ENCODE measurements at places on chromosomes 4 and X.

DNA sequence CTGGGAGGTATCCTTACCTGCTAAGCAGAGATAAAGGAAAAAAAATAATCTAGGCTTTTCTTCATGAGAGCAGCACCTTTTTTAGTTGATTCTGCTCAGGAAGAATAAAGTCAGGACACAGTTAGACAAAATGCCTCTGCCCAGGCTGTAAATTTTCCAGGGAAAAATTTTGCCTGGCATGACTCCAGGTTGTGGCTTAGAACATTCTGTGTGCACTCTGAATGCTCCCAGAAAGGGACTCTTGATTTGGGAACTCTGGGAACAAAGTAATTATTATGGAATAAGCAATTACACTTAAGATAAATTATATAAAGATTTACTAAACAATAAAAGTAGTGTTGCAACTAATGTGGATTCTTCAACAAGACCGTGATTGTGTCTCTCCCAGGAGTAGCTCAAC is 826.2 kb upstream of the TENM3 start:
- no peak for DNase-seq

DNA sequence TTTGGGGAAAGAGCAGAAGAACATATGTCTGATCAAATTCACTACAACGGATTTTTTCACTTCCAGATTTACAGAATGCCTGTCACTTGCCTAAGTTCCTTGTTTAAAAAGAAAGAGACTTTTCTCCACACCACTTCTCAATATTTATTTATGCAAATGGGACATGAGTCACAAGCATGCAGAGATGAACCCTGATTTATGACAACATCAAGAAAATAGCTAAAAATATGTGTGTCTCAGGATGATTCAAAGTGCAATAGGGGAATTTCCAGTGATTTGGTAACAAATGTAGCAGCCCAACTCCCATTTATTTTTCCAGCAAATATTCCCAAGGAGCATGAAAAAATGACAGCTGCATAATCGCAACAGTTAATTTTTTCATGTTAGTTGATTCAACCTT is 180.4 kb upstream of the FAT1 start:
- DNase-seq, result no peak

GRCh38 chr4:141330616-141331015 is 109.9 kb downstream of the ZNF330 start:
- no peak for DNase-seq

DNA sequence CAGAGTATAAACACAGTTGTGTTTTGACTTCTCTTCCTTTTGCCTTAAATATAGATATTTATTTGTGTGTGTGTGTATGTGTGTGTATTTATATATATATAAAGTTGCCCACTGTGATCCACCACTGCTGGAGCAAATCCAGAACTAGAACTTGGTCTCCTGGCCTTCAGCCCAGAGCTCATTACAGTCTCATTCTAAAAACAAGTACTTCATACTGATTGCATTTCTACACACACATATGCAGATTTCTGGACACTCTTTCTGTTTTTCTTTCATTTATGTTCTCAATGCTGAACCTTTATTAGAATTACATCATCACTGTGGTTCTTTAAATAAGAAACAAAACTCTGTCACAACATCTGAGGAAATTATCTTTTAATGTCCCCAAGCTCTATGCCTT is 381 bp downstream of the TXK start:
- DNase-seq, result no peak

DNA sequence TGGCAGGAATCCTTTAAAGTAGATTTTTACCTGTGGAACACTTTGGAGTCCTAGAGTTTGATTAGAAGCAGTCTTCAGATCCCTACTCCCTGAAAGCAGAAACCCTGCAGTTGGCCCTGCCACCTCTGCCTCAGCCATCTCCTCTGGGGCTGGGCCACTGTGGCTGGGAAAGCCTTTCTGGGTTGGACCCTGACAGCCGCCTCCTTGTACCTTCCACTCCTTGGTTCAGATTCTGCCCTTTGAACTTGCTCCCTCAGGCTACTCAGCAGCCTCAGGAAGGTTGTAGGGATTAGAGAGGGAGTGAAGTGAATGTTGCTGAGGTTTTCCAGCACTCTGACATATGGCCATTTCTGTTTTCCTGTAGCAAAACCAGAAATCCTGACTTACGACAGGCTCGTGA is 65.5 kb downstream of the KIT start:
- DNase-seq, result no peak

- no peak for DNase-seq
Observed at GRCh38 chr4:23952258-23952657, 62.4 kb upstream of the PPARGC1A start.

DNA sequence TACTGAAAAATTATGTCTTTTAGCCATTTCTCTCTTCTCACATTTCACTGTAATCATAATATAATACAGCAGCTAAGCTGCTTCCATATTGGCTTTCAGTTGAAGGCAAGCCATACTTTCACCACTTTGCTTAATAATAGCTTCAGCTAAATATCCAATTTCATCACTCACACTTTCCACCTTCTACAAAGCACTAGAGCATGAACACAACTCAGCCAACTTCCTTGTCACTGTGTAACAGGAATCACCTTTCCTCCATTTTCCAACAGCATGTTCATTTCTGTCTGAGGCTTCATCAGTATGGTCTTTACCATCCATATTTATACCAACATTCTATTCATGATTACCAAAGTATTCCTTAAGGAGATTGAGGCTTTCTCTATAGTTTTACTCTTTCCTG is 219.8 kb upstream of the CTSO start:
- DNase-seq, result no peak

- no peak for DNase-seq
Observed at GRCh38 chr4:101813604-101814003, 23.1 kb downstream of the BANK1 start.

DNA sequence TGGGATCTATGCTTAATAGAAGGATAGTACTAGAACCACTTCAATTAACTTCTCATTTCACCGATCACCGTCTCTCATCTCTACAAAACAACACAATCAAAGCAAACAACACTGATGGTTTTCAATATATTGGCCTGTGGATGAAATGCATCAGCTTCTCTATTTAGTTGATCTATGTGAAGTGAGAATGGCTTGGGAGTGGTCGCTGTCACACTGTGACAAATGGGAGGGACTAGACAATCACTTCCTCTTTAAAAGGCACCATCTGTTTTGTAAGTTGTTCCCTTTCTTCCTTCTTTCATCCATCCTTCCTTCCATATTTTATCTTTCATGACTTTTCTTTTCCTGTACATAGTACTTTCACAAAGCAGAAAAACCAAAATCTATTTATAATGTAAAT is 23.9 kb upstream of the NWD2 start:
- DNase-seq, result no peak

- no peak for DNase-seq
Observed at GRCh38 chr4:13872155-13872554, 244.6 kb upstream of the BOD1L1 start.

DNA sequence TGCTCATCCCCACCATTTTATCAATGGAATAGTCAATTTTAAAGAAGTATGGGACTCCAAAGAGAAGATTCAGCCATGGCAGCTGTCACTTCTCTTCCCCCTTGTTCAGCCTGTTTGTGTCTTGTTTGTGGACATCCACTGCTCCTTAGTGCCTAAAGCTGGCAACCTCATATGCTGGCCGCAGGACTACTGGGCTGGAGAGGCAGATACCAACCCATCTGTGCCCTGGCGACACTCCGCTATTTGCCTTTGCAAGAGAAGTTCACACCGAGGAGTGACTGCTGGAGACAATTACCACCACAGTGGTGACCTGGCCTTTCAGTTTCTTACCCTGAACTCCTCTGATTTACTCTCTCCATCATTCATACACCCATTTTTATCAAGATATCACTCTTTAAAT is 64.3 kb downstream of the NHSL2 start:
- DNase-seq, result no peak

- DNase-seq, result no peak
Observed at GRCh38 chr4:94689155-94689860, 68.4 kb upstream of the BMPR1B start.

DNA sequence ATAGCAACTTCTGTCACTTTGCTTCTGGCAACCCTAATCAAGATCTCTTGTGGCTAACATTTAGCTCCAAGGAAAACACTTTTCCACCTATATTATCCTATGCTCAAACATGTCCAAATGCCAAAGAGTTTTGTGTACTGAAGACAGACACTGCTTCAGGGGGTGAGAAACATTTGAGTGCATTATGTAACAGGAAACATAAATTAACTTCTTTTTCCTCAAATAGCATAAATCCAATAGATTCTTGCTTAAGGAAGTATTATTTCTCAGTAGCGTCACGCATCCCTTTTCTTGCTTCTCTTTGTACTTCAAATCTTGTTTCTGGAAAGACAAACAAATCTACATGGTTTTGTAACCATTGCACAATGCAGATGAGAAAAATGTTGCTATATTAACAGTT is 839.1 kb downstream of the GLUD2 start:
- DNase-seq, result no peak

DNA sequence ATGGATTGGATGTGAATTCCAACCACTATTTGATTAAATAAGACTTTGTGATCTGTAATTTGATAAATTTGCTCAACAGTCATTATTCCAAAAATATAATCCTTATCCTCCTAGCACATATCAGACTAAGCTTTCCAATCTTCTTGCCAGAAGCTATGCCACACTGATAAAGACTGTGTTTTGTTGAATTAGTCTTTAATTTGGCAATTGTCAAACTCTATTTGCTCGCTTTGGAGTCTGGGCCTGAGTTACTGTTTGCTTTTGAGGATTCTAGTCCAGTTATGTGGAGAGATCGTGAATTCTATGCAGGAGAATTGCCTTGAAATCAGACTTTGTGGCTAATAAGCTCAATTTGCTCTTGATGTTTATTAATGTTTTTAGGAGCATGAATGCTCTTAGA is 10.9 kb upstream of the RNF150 start:
- DNase-seq, result no peak

DNA sequence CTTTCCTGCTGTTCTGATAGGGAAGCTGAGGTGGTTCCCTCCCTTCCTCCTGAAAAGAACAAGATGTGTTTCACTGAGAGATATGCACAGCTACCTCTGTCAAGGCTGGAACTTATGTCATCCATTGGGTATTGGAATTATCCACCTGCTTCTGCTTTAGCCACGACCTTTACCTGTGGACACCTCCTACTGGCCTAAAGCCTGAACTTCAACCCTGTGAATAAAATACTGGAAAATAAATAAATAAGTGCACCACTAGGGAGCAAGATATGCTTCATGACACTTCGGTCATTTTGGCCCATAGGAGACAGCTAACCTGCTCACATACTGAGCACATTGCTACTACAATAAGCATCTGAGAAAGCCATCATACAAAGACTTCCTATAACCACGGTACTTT is 419.9 kb upstream of the NWD2 start:
- no peak for DNase-seq

GRCh38 chr4:123133397-123134050 is 211.1 kb upstream of the NUDT6 start:
- no peak for DNase-seq

DNA sequence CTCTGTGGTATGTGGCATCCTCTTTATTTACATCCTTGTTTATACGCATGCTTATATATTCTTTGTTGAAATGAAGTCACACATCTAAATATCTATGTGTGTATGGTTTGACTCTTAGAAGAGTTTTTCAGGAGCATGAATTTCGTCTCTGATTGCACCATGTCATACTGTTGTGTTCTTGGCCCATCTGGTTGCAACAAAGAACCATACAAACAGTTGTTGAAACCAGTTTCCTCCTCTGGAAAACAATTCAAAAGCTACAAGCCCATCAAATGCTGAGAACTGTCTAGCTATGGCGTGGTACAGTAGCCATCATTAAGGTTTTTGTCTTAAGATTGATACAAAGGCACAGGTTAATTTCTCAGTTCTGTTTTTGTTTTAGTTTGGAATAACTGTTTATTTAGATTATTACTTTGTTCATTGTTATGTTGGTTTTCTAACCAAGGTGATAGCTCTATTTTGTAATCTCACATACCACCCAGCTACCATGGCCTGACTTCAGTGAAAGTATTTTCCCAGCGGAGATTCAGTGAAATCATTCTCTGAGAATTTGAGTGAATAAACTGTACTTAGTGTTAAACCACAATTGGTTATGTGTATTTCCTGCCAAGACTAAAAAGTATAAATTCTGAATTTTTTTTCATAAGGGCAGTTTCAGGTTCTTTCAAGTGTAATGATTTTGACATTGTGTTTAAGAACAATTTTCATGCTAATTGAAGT is 91.0 kb downstream of the ARHGAP24 start:
- no peak for DNase-seq

GRCh38 chr4:85725721-85726170 is 250.8 kb downstream of the ARHGAP24 start:
- DNase-seq, result no peak

DNA sequence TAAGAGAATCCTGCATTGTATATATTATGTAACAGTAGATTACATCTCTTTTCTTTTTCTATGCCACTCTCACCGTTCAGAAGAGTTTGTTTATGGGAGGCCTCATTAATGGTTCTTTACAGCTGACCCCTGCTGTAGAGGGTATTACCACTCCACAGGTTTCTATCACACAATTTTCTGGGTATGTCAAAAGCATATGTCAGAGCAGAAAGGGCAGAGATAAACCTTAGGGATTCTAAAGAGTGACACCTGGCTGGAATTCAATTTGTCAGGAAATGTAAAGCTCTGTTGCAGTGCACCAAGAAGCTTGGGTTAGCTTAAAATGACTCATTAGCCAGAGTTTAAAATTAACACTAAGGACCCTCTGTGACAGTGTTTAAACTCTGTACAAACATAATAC is 658.7 kb downstream of the PCDH18 start:
- DNase-seq, result no peak

DNA sequence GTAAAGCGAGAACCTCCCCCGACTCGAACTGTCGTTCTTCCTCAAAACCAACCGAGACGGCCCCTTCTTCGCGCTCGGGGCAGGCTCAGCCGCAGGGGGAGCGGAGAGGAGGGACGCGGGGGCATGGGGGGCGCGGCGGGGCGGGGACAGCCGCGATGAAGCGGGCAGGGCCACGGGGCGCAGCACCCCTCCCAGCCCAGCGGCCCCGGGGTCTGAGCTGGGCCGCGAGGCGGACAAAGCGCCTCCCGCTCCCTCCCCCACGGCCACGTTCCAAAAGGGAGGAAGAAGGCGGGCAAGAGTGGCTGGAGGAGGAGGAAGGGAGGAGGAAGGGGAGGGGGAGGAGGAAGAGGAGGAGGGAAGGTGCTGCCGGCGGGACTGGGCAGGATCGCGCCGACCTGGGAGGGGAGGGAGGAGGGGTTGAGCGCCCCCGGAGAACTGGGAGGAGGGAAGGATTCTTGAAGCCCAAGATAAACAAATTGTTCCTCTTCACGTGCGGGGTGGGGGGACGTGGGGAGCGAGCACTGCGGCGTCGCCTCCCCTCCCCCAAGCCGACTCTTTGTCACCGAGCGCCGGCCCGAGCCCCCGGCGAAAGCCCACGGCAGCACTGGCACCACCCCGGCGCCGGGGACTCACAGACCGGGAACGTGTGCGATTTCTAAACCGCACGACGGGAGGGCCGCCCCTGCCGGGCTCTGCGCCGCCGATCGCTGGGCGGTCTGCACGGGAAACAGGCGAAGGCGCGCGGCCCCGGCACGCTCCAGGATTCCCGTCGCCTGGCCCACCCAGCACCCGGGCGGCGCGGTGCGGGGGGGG is 2.9 kb downstream of the MAML3 start:
- DNase-seq, result peak; percentile 50

GRCh38 chr4:78611215-78611558 is 59.6 kb downstream of the ANXA3 start:
- no peak for DNase-seq

- no peak for DNase-seq
Observed at GRCh38 chr4:77578145-77578544, 27.5 kb upstream of the CXCL13 start.

GRCh38 chr4:40948014-40948413 is 198.3 kb downstream of the NSUN7 start:
- no peak for DNase-seq

GRCh38 chr4:119135721-119136121 is at the start of gene MYOZ2:
Gene MYOZ2 (plus strand): TSS chr4:119135832. CDS start chr4:119136526, 694 bp downstream.
- no peak for DNase-seq

GRCh38 chr4:2731907-2732317 is 24.2 kb downstream of the TNIP2 start:
- DNase-seq, result no peak
